Stimulated activated CD4-positive, alpha-beta T cell treated with anti-CD3 and anti-CD28 coated beads, Interleukin-1b, Interleukin-23, amount 100 ng/mL, for 1 hour (primary cell): ENCODE measurements at places on chromosomes 16 and 17.

- no peak for DNase-seq
Measured at GRCh38 chr16:21719283-21719682, 55.5 kb downstream of the OTOA start.

GRCh38 chr17:74682471-74683190, 30.1 kb downstream of the CD300LF start:
- no peak for DNase-seq

- DNase-seq = no peak
Measured at GRCh38 chr16:9328411-9328810, 237.0 kb downstream of the HAPSTR1 start.

- DNase-seq = no peak
Measured at GRCh38 chr16:66481081-66481942, 54.2 kb downstream of the BEAN1 start.

DNA sequence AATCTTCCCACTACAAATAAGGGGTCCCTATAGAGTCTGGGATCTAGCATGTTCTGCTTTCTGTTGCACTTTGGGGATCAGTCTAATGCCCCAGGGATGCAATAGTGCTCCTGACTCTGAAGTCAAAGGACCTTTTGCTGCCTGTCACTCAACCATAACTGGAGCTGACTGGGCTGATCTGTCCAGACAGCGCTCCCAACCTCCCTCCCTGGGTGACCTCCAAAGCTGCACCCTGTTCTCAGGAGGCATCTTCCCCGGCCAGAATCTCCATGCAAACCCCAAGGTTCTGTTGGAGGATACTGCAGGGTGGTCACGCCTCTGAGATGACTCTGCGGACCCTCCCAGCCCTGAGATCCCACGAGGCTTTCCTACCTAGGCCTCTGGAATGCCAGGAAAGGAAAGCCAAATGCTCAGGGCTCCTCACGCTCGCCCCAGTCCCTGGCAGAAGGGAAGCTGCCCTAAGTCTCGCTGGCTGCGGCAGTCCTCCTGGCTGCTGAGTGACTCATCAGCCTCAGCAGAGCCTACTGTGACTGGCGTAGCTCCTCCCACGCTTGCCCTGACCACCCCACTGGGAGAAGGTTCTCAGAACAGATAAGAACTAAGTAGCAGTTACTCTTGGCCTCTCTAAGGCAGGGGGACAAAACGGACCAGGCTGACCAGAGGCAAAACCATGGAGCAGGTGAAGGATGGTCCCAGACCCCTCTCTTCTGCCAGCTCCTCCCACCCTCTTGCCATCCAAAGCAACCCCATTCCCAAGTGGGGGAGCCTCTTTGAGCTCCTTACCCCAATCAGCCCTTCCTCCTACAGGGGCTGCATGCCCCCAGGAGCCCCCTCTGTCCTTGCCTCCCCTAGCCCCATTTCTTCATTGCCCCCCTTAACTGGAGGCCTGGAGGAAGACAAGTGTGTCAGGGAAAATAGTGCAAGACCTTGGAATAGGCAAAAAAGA, 124.1 kb upstream of the TNRC6C start:
- DNase-seq = peak; percentile 24

GRCh38 chr17:55532670-55533069, 21.4 kb upstream of the SMIM36 start:
- no peak for DNase-seq

DNA sequence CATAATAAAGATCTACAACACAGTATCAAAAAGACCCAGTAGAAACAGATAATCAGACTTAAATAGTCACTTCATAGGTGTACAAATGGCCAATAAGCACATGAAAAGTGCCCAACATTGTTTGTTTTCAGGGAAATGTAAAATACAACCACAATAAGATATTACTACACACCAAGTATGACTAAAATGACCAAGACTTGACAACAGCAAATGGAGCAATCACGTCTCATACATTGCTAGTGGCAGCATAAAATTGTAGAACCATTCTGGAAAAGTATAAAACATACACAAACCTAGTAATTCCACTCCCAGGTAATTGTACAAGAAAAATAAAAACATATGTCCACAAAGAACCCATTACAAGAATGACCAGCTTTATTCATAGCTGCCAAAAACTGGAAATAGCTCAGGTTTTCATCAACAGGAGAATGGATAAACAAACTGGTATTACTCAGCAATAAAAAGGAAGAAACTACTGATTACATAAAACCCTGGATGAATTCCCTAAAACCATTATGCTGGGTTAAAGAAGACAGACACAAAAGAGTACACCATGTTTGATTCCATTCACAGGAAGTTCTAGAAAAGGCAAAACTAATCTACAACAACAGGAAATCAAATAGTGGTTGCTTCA, 85.6 kb downstream of the TTC19 start:
- DNase-seq = no peak

GRCh38 chr17:47945529-47946508, 4.4 kb downstream of the PNPO start:
- no peak for DNase-seq

DNA sequence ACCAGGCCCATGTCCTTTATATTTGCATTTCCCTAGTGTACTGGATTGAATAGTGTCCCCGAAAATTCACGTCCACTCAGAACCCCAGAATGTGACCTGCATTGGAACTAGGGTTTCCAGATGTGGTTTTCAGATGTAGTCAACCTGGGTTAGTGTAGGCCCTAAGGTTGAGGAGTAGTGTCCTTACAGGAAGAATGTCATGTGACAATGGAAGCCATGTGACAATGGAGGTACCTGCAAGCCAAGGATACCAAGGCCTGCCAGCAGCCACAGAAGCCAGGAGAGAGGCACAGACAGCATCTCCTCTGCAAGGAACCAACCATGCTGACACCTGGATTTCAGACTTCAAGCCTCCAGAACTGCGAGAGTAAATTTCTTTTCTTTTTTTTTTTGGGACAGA, 5.2 kb upstream of the PRR15L start:
- no peak for DNase-seq

DNA sequence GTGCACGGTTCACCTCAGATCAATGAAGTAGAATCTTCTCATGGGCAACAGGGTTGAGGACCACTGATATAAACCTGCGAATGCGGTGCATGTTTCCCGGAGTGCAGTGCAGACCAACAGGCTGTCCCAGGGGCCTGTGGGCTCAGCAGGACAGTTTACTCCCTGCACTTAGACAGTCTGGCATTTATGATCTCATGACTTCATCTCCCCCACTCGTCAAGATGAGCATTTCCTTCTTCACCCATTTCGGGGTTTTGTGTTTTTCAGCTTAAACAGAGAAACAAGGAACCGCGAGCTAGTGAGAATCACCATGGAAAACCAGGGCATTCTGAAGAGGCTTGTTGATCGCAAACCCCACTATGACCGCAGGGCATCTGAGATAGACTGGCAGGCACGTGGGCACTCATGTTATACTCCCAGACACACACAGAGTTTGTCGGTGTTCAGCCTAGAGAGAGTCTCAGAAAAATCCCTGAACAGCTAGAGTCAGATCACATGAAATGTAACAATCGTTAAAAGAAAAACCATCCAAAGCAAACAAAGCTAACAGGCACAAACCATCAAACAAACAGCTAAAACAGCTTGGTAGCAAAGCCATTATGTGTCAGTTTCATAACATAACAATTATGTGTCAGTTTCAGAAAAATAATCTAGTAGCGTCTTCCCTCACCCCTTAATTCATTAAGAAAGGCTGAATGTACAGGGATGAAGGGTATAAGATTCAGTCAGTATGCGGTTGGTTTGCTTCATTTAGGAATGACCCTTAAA, 2.9 kb downstream of the CFAP97D1 start:
- no peak for DNase-seq
